ENCODE measurements at places on chromosomes 13 and 19.
A peak's percentile ranks its signal among the peaks of the same experiment; 100 is the strongest.

DNA sequence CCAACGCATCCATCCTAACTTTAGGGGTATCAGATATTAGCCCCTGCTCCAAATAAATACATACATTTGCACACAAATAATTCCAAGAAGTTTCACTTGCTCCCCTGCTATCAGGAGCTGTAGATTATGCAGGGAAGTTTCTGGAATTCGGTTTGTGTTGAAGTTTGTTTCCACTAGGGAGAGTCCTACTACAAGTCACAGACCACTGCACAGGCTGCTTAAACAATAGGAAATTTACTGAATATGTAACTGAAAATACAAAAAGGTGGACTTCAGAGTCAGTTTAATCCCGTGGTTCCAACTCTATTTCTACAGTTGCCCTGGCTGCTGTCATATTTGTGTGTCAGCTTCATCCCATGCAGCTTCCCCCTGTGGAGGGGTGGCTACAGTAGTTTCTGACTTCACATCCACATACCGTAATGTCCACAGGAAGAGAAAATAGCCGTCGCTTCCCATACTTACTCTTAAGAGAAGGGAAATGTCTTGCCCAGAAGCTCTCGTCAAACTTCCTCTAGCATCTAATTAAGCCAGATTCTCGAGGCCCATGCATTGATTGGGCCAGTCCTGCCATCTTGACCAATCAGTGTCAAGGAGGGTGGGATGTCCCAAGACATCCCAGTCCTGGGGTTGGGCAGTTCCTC, 286.6 kb downstream of the COG6 start:
- DNase-seq: no peak

DNA sequence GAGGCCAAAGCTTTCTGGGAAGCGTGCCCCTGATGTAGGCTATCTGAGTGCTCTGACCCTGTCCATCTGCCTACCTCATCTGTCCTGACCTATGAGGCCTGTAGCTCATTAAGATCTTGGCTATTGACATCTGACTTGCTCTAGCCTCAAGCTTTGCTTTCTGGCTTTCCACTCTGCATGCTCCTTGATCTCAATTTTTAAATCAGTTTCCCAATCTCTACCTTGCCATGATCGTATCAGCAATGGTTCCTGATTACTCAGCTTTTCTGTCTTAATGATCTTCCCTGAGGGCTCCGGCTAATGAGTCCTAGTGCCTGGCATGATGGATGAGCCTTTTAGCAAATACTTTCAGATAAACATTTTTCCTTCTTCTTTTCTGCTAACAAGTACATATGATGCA, 262.0 kb downstream of the NDFIP2 start:
- DNase-seq: no peak

- no peak for DNase-seq
Measured at GRCh38 chr13:83204886-83205285, 677.4 kb downstream of the SLITRK1 start.

DNA sequence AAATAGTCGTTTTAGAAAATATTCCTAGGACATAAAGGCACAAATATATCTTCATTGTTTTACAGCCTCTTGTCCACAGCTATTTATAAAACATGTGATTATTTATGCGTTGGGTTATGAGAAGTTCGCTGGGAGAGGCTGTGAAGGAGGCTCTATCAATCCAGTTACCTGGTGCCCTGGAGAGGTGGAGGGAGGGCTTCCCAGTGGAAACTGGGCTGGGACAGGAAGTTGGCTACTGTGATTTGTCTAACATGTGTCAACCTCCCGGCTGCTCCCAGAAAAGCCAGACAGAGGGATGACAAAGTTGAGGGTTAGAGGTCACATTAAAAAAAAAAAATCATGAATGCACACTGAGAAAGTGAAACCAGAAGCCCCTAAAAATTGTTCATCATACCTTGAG, 346.5 kb downstream of the ZNF536 start:
- no peak for DNase-seq

DNA sequence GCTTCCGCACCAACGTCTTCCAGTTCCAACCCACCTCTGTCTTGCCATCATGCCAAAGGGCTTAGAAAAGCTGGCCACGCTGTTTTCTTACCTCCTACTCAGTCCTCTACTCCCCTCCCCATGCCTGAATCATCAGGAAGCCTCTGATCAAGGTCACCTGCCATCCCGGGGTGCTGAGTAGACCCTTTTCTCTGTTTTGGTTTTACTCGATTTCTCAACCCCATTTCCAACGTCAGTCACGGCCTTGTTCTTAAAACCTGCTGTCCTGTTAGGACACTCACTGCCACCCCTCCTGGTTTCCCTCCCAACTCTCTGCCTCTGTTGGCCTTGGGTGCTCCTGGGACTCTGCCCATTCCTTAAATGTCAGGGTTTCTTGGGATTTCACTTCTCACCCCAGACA, 350.1 kb downstream of the FOXO1 start:
- no peak for DNase-seq

GRCh38 chr13:86006317-86006716, 207.1 kb upstream of the SLITRK6 start:
- no peak for DNase-seq

DNA sequence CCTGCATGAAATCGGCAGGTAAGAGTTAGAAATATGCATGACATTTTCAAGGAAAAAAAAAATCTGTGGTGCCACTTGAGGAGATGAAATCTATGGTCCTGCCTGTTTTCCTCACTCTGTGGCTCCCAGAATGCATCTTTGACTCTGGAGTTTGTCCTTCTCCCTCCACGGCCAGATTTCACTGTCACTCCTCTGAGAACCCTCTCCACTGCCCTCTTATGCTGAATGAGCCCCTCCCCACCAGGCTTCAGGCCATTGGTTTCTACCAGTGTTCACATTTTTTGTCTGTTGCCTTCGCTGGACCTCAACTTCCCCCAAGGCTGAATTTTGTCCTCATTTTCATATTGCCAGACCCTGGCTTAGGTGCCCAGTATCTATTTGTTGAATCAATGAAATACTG, 235.0 kb downstream of the ZIC5 start:
- no peak for DNase-seq

DNA sequence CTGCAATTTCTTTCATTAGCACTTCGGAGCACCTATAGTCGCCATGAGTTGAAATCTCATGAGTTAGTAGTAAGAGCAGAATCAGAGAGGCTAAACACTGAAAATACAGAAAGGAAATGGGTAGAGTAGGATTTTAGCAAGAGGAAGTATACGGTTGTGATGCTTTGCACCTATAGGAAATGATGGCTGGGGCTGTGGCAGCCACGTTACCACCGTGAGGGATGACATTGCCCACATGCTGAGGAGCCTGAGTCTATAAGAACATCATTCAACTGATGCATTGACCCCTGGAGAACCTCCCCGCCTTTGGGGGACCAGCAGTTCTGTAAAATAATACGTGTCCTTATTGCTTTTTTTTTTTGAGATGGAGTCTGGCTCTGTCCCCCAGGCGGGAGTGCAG, 20.4 kb downstream of the FAM187B start:
- no peak for DNase-seq

GRCh38 chr19:46544651-46545050, 49.0 kb upstream of the PNMA8B start:
- DNase-seq: no peak

DNA sequence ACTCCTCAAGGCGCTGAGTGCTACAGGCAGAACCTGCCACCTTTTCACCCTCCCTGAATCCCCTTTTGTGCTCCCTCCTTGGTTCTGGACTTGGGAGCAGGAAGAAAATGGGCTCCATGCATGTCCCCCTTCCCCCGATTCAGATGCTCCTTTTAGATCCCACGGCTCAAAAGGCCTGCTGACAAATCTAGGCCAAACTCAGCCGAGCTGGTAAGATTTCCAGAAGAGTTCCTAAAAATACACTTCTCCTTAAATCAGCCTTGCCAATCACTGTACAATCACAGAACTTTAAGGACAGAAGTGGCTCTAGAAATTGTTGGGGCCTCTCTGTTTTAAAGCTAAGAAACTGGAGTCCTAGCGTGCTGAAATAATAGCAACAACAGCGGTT, 37.3 kb downstream of the MBNL2 start:
- no peak for DNase-seq

- no peak for DNase-seq
Measured at GRCh38 chr19:19461306-19461670, 54.1 kb downstream of the TSSK6 start.

GRCh38 chr13:32430018-32430747, 2.3 kb upstream of the N4BP2L1 start:
- no peak for DNase-seq

- DNase-seq: peak; percentile 18
Measured at GRCh38 chr13:37102896-37103295, 2.6 kb downstream of the CSNK1A1L start.

DNA sequence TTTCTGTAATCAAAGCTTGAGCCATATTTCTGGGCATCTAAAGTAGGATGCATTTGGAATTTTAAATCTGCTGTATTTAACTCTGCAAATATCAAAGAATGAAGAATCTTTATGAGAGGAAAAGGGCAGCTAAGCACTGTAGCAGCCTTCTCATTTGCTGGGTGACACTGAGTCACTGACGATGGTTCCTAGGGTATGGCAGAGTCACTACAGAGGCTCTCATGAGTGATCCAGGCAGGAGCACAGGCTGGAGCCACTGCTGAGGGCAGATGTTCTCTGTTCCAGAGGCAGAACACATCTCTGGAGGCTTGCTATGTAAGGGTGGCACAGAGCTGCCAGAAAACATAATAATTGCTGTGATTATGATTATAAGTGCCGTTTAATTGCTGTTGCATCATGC, 340.7 kb upstream of the HTR2A start:
- DNase-seq: no peak

DNA sequence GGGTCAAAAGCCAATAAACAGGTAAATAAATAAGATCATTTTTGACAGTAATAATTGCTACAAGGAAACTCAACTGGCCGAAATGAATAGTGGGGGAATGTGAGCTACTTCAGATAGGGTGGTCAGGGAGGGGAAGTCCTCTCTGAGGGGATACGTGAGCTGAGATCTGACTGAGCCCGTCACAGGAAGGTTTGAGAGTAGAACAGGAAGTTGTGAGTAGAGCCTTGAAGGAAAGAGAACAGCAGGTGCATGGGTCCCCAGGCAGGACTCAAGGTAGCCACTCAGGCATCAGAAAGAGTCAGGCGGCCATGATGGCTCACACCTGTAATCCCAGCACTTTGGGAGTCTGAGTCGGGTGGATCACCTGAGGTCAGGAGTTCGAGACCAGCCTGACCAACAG, 6.3 kb downstream of the IRGQ start:
- DNase-seq: no peak

GRCh38 chr13:113903912-113904311, 40.0 kb upstream of the GAS6 start:
- no peak for DNase-seq

DNA sequence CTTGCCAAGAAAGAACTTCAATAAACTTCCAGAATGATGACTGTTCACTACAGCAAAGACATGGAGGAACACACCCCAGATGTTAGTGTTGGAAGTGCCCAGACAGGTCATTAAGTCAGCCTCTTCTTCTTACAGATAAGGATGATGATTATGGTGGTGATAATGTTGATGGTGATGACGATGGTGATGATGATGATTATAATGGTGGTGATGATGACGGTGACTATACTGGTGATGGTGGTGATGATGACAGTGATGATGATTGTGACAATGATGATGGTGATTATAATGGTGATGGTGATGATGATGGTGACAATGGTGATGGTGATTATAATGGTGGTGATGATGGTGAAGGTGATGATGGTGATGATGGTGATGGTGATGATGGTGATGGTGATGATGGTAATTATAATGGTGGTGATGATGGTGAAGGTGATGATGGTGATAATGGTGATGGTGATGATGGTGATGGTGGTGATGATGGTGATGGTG, 8.4 kb downstream of the C13orf46 start:
- DNase-seq: no peak

GRCh38 chr13:49791711-49792549, 552 bp downstream of the KPNA3 start:
- no peak for DNase-seq

DNA sequence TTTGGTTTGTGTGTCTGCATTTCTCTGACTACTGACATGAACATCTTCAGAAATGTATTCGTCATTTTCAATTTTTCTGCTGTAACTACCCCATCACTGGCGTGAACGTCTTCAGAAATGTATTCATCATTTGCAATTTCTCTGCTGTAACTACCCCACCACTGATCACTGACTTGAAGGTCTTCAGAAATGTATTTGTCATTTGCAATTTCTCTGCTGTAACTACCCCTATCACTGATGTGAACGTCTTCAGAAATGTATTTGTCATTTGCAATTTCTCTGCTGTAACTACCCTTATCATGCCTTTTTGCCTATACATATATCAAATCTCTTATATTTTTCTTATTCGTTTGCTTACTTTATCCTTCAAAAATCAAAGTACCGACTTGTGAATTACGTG, 274.0 kb downstream of the EFNB2 start:
- no peak for DNase-seq

GRCh38 chr13:55869648-55870047, 1271.1 kb upstream of the PRR20A start:
- no peak for DNase-seq

Data from AG09319 (cell line).